Fibroblast of skin of left biceps (primary cell): ENCODE measurements at places on chromosomes 1 and 21.
A peak's percentile ranks its signal among the peaks of the same experiment; 100 is the strongest.

DNA sequence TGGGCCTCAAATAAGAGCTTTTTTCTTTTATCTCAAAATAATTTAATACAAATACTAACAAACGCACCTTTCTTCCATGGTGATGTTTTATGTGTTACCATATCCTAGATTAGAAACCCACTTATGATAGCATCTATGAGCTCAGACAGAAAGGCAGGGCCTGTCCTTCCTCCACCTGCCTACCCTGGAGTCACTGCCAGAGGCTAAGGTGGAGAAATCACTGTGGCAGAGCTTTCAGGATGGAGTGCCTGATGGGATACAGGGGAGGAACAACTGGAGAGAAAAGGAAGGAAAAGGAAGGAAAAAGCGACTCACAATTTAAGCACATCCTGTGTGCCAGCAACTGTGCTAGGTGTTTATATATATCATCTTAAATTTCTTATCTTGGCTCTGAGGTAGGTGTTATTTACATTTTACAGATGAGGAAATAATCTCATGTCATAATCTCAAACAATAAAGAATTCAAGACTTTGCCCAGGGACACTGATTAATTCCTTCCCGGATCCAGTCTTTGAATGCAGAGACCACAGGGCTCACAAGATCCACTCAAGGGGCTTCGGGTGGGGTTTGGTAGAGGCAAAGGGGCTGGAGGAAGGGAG, 45.4 kb downstream of the RCAN1 start:
- no peak for DNase-seq

- DNase-seq = peak; percentile 23
Observed at GRCh38 chr1:226424221-226425003, 16.5 kb upstream of the PARP1 start.

GRCh38 chr1:165860065-165860464, 32.7 kb downstream of the UCK2 start:
- DNase-seq = no peak

DNA sequence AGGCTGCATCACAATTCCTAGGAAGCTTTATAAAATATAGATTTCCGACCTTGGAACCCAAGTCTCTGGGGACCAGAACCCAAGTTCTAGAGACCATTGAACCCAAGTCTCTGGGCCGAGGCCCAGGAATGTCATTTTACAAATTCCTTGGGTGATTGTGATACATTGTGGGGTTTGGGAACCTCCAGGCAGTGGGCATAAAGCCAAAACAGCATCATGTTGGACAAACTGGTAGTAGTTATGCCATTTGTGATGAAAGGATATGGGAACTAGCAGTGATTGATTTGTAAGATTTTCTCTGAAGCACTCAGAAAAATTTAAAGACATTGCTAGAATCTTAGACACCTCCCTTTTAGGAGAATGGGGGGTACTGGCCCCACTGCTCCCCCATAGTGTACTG, 160.2 kb downstream of the HIVEP3 start:
- peak; percentile 59 for DNase-seq

DNA sequence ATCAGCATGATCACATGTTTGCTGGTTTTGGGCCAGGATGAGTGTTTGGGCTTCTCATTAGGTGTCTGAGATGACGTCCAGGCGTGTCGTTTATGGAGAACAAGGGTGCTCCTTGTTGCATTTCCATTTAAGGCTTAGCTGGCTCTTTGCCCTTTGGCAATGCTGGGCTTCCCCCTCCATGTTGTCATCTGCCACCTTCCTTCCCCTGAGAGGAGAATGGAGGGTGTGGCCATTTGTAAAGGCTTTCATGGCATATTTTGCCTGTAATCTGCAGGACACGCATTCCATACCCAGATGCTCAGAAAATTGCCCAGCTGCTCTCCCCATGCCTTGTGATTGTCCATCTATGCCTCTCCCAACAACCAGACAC, 27.7 kb downstream of the PKP1 start:
- no peak for DNase-seq

DNA sequence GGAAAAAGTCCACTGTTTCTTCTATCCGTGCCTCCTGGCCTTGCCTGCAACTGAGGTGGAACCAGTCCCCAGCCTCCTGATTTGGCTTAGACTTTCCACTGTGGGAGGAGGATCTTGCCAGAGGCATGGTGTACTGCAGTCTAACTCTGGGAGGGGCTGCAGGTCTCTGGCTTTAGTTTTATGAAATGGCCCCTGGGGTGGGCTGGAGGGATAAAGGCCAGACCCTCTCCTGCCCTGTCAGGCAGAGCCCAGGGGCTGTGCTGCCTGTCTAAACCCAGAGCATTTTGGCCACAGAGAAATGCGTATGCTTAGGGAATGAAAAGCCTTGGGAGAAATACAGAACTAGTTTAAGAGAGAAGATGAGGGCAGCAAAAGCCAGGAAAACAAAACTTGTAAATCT, 73.0 kb downstream of the ABCA4 start:
- DNase-seq = no peak

GRCh38 chr1:77349275-77349674, 67.5 kb downstream of the AK5 start:
- DNase-seq = no peak

DNA sequence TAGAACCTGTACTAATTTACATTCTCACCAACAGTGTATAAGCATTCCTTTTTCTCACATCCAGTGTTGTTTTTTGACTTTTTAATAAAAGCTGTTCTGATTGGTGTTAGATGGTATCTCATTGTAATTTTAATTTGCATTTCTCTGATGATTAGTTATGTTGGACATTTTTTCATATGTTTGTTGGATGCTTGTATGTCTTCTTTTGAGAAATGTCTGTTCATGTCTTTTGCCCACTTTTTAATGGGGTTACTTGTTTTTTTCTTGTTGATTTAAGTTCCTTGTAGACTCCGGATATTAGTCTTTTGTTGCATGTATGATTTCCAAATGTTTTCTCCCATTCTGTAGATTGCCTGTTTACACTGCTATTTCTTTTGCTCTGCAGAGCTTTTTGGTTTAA, 8.0 kb downstream of the COG2 start:
- no peak for DNase-seq

DNA sequence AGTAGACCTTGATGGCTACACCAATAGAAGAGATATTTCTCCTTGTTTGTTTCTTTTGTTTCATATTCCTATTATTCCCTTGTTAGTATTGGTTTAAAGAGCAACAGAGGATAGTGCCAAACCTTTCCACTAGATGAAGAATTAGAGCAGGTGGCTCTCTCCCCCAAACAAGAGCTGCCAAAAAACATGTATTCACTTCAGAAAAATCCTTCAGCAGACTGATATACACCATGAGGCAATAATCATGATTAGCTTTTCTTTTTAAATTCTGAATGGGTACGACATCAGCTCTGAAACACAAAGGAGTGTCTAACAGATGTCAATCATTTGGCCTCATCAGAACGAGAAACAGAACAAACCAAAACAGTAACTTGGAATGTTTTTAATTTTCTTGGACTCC, 67.3 kb upstream of the MAP10 start:
- DNase-seq = no peak

DNA sequence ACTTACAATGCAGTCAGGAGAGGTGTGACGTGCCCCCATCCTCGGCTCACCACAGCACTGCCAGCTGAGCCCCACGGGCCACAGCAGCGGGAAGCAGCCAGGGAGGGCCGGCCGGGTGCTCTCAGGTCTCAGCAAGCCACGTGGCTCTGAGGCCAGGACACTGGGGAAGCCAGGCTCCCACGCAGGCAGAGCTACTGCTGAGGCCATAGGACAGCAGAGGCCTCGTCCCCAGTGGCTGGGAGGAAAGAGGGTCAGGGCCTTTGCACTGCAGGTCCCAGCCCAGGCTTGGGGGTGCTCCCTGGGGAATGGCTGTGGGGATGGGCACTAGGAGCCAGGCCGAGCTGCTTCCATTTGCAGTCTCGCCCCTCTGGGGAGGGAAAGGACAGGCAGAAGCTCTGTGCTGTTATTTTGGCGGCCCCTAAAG, 5.8 kb downstream of the LRRC47 start:
- no peak for DNase-seq

DNA sequence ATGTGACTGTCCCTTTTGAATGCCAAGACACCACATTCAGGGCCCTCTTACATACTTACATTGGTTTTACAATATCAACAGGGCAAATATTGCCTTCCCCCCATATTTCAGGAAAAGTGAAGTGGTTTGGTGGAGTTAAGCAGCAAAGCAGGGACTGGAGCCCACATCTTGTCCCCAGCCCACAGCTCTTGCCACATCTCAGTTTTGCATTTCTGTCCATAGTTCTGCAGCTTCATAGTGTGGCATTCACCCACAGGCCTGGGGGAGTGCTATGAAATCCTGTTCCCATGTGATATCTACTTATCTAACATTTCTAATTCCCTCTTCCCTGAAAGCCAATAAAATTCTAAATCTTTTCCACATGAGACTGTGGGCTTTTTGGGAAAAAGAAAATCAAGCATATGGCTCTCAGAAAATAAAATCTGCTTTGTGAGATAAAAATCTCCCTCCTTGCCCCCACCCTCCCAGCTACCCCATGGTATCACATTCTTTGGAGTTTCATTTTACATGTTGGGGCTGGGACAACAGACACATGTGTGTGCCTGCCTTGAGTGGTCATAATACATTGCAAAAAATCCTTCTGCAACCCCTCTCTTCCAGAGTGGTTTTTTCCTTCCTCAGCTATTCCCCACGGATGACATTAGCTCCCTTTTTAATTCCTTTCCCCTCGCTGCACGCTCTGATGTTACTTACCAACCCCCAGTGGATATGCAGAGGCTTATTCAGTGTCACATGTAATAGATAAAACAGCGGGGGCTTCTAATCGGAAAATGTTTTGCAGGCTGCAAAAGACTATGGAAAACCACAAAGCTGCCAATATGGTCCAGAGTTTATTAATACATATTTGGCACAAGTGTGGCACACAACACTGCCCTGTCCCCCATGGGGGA, 20.5 kb upstream of the CD2 start:
- no peak for DNase-seq

- DNase-seq = peak; percentile 9
Observed at GRCh38 chr1:178818416-178818815, 52.5 kb downstream of the ANGPTL1 start.

GRCh38 chr1:12001996-12002493, 17.3 kb upstream of the MIIP start:
- no peak for DNase-seq

- no peak for DNase-seq
Observed at GRCh38 chr1:165857046-165857801, 29.8 kb downstream of the UCK2 start.

DNA sequence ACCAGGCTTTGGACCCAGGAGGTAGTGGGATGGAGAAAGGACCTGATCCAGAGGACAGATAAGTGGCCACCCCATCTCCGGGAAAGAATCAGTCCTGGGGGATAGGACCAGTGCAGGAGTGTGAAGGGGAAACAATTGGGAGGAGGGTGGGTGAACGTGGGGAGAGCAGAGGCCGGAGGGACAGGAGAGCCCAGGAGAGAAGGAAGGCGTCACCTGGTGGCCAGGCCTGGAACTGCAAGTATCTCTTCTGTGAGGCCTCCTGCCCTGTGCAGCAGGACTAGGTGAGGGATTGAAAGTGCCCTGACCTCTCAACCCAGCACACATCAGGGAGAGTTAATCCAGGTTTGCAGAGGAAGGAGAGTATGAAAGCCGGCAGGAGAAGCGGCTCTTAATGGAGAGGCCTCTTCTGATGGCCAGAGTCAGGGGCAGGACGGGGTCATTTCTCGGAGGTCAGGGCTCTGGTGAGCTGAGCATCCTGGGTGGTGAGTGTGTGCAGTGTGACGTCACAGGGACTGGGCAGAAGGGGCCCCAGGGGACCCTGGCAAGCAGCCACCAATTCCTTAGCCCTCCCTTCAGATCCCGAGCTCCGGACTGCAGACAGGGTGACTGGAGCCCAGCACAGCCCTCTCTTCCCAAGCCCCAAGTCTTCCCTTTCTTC, 9.2 kb upstream of the LAD1 start:
- DNase-seq = peak; percentile 36

- DNase-seq = no peak
Observed at GRCh38 chr1:174815474-174815908, 184.3 kb upstream of the CACYBP start.

- DNase-seq = no peak
Observed at GRCh38 chr21:25752416-25752815, 17.6 kb downstream of the GABPA start.

DNA sequence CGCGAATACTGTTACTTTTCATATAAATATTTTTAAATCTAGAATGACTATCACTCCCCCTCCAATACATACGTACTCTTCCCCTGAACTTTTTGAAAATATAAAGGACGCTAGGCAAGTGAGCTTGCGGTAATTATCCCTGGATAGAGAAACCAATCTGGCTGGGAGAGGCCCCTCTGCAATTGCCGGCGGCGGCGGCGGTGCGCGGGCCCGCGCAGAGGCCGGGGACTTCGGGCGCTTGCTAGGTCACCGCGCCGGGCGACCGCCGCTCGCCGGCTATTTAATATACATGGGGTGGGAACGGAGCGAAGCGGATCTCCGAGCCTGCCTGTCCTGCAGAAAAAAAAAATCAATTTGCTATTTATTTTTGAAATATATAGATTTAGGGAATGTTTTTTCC, 416.3 kb upstream of the ESRRG start:
- DNase-seq = no peak

DNA sequence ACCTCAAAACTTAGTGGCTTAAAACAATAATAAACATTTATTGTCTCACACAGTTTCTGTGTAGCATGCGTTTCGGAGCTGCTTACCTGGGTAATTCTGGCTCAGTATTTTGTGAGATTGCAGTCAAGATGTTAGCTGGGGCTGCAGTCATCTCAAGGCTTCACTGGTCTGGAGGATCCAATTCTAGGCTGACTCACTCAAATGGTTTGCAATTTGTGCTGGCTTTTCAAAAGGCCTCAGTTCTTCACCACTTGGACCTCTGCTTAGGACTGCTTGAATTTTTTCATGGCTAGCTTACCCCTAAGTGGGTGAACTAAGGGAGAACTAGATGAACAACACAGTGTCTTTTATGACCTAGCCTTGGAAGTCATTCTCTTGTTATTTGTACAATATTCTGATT, 21.0 kb downstream of the XPR1 start:
- DNase-seq = no peak

DNA sequence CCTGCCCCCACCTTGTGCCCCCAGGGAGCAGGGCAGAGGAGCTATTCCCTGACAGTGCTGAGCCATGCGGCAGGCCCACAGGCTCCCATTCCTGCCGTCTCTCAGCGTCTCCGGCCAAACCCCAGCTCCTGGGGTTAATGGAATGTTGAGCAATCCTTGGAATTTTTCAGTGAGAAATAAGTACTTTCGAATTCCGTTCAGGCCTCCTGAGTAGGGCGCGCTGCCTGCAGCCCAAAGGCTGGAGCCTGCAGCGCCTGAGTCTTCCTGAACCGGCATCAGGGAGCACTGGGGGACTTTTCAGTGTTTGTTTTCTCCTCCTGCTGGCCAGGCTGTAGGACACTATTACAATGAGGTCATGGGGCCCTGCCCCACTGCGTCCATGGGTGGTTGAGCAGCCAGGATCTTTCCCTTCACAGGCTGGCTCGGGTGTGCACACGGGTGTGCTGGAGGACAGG, 33.3 kb upstream of the CSF1 start:
- peak; percentile 89 for DNase-seq
